ENCODE measurements at places on chromosomes 12 and 14.

DNA sequence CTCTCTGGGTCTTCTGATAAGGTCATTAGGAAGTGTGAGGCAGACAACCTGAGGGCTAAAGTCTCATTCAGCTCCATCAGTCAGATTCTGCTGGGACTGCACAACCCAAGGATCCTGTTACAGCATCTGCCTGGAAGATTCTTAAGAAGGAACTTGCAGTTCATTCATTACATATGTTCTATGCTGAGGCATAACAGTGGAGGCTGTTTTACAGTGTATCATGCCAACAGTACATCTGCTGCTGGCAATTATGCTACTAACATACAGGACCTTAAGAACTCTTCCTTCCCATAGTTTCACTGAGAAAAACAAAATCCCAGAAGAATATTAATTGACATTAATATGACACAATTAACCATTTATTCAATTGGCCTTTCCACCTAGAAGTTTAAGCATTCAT is 968.6 kb downstream of the DIO2 start:
- DNase-seq, result no peak

GRCh38 chr12:3273409-3273853 is 196.3 kb downstream of the TSPAN9 start:
- DNase-seq, result no peak

DNA sequence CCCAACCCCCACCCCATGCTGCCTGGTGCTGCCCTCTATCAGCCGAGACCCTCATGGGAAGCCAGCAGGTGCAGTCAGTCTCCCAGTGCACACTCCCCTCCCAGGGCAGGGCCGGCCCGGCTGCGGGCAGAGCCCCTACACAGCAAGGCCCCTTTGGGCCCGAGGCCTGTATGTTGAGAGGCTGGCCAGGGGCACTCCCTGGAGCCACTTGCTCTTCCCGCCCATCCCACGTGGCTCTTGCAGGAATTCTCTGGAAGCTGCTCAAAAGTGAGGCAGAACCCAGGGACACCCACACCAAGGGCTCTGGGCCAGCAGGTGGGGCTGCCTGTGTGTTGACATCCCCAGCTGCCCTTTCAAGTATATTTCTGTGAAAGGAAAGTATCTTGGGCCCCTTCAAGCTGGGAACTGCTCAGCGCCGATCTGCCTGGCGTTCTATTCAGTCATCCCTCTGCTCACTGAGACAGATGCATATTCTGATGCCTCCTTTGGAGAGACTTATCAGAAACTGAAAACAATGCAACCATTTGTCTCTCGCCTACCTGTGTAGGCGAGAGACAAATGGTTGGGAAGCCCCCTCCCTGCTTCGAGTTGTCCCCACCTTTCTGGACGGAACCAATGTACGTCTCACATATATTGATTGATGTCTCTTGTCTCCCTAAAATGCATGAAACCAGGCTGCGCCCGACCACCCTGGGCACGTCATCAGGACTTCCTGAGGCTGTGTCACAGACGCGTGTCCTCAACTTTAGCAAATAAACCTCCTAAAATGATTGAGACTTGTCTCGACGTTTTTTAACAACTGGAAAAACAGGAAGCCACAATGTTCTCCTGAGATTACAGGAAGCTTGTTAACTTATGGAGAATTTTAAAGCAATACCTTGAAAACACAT is 6.0 kb downstream of the GPR132 start:
- no peak for DNase-seq

DNA sequence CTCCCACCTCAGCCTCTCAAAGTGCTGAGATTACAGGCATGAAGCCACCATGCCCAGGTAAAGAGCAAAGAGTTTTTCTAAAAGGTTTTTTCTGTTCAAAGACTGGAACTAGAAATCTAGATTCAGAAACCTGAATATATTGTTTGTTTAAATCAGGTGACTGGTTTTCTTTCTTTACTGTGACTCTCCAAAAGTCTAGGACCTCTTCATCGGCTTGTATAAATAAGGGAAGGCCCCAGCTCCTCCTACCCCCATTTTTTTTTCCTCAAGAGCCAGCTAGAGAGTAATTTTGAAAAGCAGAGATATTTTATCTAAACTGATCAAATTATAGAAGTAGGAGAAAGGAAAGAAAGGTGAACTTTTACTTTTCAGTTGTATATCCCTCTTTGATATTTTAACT is 48.0 kb downstream of the TMEM116 start:
- no peak for DNase-seq

- peak; percentile 7 for DNase-seq
These were observed 54.7 kb downstream of the FGD4 start for GRCh38 chr12:32454075-32454474.

GRCh38 chr14:52998376-52999015 is 47.6 kb upstream of the FERMT2 start:
- peak; percentile 34 for DNase-seq

- no peak for DNase-seq
These were observed 24.3 kb downstream of the MNAT1 start for GRCh38 chr14:60758885-60759284.

DNA sequence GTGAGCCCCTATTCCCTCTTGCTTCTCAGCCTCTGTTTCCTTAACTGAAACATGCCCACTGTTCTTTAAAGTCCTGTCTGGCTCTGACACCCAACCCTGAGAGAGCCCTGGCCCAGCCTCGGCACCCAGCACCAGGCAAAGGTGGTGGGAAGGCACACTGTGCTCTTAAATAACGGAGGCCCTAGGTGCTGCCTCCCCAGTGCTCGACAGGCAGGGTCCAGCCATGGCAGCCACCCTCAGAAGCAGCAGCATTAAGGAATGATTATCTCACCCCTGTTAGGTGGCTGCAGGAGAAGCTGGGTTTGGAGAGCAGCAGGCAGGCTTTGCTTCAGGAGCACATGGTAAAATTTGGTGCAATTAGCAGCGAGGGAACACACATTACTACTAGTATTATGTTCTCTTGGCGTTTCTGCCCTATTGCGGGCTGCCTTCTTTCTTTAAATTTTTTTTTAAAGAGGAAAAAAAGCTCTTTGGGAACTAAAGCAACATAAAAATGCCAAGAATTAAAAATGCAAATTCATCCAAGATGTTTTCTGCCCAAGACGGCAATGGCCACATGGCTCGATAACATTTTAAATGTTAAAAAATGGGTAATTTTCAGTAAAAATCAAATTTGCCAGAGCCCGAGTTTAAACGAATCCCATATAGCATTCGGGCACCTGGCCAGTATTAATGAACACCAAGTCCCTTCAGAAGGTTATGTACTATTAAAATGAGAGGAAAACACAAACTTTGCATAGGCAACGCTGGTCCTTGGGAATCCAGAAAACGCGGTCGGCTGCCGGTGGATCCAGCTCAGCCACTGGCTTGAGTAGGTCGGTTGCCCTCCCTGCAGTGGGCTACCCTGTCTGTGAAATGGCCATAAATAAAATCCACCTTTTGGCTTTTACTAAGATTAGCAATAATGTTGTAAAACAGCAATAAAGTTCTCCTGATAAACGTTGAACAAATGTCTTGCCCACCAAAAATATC is 152.2 kb downstream of the BCL11B start:
- DNase-seq, result no peak

DNA sequence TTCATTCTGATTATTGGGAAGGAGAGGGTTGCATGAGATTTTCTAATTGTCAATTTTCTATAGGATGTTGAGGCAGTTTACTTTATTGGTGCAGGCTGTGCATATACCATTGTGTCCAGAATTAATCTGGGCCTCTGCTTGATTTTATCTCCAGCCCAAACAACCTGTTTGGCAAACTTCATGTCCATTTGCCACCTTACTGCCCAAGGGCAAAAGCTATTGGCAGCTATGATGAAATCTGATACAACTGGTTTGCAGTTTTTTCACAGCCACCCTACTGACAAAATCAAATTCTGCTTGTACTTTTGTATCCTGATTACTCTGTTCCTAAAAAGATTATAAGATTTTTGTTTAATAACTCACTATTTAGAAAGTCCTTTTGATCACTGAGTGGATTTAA is 789.2 kb upstream of the FBXO33 start:
- DNase-seq, result no peak

Data from amniotic stem cell (primary cell).